ENCODE measurements at places on chromosomes 3 and 15.

DNA sequence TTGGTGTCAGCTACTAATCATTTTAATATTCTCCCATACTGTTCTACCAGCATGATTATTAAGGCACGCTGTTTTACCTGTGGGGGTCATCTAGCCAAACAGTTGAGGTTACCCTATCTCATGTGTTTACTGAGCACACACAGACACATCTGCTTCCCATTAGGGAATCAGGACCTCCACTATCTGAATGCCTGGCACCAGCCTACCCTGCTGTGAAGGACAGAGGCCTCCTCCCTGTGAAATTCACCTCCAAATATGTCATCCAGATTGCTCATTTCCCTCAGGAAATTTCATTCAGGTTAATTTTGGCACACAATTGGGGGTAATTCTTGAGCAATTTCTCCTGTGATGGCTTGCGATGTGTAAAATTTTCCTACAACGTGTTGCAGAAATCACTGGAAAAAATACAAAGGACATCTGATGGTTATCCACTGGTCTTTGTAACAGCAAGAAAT lies 155.6 kb upstream of the NR2E3 start:
- DNase-seq = no peak

GRCh38 chr3:126125341-126125740 lies 41.4 kb upstream of the SLC41A3 start:
- DNase-seq = no peak

- DNase-seq = no peak
Observed at GRCh38 chr3:98784666-98785600, 21.8 kb downstream of the ST3GAL6 start.

DNA sequence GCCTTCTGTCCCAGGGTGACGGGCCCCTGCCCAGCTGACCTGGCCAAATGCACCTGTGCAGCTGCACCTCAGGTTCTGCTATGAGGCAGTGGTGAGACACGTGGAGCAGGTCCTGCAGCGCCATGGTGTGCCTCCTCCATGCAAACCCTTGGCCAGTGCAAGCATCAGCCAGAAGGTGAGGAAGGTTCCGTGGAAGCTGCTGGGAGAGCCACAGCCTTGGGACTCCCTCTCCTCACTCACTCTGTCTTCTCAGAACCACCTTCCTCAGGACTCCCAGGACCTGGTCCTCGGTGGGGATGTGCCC lies 31.6 kb downstream of the PTPN23 start:
- DNase-seq = no peak

DNA sequence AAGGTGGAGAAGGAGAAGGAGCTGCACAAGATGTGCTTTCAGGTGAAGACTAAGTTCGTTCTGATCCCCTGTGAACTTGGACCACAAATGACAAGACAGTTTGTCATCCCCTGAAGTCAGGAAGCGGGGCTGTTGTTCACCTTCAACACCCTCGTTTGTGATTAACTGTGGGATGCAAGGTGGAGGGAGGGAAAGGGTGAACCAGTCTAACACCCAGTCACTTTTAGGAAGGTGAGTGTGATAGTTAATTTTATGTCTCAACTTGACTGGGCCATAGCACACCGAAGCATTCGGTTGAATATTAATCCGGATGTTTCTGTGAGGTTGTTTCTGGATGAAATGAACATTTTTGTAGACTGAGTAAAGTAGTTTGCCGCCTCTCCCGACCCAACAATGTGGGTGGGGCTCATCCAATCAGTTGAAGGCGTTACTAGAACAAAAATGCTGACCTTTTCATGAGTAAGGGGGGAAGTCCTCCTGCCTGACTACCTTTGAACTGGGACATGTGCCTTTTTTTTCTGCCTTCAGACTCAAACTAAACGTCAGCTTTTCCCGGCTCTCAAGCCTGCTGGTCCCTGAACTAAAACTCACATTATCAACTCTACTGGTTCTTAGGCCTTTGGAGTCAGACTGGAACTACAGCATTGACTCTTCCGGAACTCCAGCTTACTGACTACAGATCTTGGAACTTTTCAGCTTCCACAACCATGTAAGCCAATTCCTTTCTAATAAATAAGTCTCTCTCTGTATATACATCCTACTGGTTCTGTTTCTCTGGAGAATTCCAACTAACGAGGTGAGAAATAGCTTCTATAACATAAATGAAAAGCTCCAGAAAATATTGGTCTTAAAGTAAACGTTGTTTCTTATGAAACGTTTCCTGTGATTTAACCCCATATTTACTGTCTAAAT lies 264.0 kb upstream of the SLITRK3 start:
- DNase-seq = no peak

DNA sequence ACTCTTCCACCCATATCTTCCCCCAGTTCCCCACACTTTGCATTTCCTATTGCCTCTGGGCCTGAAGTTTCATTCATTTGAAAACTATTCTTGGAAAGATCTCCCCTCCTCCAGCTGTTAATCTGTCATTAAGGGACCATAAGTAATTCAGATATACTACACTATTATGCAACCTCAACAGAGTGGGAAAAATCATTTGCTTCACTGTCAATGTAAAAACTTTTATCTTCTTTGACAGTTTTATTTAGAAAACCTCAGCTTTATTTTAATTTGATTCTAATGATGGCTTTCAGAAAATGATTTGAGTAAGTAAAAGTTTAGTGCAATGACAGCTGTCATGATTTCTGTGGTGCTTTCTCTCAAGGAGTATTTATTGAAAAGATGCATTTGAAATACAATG lies 435.3 kb upstream of the KCNMB2 start:
- DNase-seq = no peak

- no peak for DNase-seq
Observed at GRCh38 chr3:14113965-14114635, 10.6 kb downstream of the CHCHD4 start.

GRCh38 chr3:64080616-64081234 lies 57.4 kb upstream of the PSMD6 start:
- no peak for DNase-seq

- no peak for DNase-seq
Observed at GRCh38 chr3:156478891-156479290, 76.0 kb downstream of the SSR3 start.

DNA sequence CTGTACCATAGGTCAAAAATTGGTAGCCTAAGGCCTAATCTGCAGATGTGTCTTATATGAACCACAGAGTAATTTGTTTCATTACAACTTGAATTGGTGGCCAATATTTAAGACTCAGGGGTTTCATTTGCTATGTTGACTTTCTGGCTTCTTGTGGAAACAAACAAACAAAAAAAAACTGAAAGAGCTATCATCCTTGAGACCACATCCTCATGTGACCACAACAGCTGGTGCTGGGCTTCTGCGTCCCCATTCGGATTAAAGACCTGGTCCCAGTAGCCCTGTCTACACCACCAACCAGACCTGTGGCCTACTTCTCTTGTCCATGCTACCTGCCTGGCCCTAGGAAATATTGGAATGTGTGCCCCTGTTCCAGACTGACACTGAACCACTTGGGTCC lies 61.7 kb downstream of the STRIT1 start:
- no peak for DNase-seq

DNA sequence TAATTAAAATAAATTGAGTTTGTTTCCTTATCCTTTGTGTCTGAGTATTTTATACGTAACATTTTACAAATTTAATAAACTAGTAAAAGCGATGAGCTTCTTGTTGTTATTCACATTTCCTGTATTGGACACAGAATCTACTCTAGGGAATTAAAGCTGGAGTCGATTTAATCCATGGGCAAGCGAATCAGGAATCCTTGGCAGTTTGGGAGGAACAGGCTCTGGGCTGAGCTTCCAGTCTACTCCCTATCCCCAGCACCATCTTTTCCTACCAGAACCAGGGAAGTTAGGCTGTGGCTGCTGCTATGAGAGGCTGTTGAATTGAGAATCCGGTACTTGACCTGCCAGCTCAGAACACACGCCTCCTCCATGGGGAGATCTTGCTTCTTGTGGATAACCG lies 437.3 kb upstream of the TPM1 start:
- DNase-seq = no peak

DNA sequence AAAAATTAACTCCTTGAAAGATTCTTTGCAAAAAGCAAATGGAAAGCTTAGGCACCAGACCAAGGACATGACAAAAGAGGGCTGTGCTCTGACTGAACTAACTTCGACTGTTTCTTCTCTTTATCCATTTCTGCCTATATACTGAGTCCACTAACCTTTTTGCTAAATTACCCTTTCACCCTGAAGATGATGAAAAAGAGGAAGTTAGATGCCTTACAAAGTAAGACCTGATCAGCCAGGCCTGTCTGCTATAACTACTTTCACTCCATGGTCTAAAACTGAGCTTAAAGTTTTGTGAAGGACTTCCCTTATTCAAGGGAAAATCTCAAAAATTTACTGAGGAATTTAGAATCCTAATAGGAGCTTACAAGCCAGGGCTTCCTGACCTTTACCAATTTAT lies 6.2 kb upstream of the IGSF10 start:
- no peak for DNase-seq

DNA sequence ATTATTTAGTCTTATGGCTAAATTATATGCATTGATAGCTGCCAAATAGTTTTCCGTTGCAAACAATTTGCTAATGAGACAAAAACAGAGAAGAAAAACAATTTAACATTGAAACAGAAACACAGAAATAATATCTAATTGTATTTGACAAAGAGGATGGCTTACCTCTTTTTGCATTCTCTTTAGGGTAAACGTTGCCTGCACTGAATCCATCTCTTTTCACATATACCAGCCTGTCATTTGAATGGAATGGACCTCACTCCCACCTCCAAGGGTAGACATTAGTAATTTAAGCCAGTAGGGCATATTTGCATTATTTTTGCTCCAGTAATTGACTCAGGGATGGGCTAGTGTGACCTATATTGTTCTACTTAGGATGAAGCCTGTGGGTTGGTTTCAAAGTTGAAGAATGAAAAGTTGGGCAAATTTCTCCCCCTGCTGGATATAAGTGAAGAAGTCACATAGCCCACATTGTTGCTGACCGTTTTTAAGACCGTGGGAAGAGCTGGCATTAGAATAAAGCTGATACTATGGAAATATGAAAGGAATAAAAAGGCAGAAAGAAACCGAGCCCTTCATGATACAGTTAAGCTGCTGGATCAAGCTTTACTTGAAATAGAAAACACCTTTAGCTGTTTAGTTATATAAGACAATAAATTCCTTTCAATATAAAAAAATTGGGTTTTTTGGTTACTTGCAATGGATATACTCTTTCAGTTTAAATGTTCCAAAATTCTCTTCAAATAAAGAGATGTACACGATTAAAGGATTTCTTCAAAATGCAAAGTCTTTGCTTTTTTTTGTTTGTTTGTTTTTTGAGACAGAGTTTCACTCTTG lies 26.9 kb downstream of the PIERCE2 start:
- no peak for DNase-seq

DNA sequence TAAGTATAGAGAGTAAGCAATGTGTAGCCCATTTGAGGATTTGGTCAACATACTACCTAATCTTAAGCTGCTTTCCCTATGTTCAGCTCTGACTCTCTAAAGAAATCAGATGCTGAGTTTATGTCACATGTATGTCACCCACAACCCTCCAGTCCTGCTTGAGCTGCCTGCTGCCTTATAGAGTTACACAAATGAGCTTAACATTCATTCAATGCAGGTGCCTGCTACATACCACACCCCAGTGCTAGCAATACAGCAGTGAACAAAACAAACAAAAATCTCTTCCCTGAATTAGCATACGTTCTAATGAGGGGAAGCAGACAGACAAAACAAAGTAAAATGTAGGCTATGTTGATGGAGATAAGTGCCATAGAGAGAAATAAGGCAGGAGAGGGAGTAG lies 93.0 kb downstream of the HHLA2 start:
- DNase-seq = no peak

GRCh38 chr3:45571216-45571615 lies 23.3 kb upstream of the LIMD1 start:
- DNase-seq = no peak

DNA sequence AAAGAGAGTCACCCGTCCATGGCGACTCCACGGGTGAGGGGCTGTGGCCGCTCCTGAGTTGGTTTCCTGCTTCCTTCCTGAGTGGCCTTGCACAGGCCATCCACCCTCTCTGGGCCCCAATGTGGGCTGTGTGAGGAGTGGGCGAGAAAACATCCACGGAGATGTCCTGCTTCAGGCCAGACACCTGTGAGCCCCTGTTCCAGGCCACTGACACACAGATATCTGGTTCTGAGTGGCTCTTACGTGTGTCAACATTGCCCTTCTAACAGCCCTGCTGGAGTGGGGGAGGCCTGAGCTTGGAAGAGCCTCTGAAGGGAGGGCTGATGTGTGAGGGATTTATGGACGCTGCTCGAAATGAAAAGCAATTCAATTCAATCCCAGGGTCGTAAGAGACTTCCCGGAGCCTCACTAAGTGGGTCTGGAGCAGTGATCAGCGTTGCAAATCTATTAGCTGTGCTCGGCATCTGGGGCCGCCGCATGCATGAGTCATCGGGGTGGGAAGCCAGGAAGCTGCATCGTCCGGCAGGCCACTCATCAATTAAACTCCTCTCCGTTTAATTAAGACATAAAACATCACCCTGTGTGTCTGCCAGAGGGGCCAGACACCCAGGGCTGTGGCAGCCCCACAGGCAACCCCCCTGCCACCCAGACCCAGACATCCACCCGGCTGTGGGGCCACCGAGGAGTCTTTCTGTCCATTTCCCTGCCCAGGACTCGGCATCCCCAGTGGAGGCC lies 20.0 kb upstream of the PRR23E start:
- DNase-seq = no peak

GRCh38 chr15:71662306-71662705 lies 148.0 kb upstream of the NR2E3 start:
- no peak for DNase-seq

DNA sequence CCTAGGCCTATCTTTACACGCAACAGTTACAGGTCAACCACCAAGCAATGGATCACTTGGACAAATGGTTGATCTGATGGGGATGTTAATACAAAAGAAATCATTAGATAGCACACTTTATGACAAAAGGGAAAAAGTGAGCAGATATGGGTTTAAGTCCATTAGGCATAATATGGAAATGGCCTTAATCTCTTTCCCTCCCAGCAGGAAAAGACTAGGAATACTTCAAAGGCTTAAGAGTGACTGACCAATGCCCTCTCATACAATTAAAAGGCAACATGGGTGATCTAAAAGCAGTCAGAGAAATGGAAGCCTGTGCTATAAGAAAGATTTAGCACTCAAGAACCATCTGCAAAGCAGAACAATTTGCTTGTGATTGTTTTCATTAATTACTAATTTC lies 3.3 kb downstream of the PRTG start:
- no peak for DNase-seq

- no peak for DNase-seq
Observed at GRCh38 chr15:37370941-37371340, 270.6 kb upstream of the MEIS2 start.

- DNase-seq = no peak
Observed at GRCh38 chr15:93359425-93360131, 270.6 kb upstream of the RGMA start.
